Fibroblast of skin of right quadriceps (primary cell): ENCODE measurements at places on chromosomes 13 and 19.
A peak's percentile ranks its signal among the peaks of the same experiment; 100 is the strongest.

DNA sequence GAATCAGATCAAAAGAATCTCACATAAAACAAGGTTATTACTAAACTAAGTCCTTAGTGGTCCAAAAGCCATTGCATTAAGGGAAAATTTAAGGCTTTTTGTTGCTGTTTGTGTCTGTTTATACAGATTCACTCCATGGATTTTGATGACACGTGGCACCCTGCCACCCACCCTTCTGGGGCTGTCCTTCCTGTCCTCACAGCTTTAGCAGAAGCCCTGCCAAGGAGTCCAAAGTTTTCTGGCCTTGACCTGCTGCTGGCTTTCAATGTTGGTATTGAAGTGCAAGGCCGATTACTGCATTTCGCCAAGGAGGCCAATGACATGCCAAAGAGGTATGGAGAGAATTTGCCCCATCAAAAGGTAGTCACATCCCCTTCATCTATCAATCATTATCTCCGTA lies 6.9 kb downstream of the ACOD1 start:
- no peak for DNase-seq

- DNase-seq, result no peak
These were observed 11.2 kb downstream of the FBN3 start for GRCh38 chr19:8138201-8138600.

- DNase-seq, result no peak
These were observed 3.7 kb downstream of the MBD3L1 start for GRCh38 chr19:8835877-8836276.

DNA sequence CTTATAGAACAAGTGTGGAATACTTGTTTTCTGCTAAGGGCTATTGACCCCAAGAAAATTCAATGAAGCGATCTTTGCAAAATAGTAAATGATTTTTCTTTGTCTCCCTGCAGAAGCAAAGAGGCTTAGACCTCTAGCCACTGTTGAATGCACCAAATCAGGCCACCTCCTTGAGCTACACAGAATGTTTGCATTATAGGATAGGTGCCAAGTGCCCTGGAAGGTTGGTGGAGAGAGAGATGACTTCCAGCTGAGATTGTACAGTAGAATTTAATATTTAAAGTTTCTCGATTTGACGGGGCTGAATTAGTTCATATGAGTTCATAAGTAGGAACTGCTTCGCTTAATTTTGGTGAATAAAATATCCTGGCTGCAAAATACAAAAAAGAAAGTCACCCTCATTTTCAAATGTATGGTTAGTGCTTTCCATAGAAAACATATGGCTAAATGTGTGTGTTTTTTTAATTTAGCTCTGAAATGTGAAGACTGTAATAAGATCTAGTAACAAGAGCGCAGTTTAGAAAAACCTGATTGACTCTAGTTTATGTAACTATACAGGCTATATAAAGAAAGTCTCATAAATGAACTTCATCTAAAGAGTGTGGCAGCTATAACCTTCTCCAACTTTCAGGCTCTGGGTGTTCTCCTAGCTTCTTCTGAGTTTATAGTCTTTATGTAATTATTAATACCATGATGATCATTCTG lies 41.6 kb downstream of the LRCH1 start:
- no peak for DNase-seq

DNA sequence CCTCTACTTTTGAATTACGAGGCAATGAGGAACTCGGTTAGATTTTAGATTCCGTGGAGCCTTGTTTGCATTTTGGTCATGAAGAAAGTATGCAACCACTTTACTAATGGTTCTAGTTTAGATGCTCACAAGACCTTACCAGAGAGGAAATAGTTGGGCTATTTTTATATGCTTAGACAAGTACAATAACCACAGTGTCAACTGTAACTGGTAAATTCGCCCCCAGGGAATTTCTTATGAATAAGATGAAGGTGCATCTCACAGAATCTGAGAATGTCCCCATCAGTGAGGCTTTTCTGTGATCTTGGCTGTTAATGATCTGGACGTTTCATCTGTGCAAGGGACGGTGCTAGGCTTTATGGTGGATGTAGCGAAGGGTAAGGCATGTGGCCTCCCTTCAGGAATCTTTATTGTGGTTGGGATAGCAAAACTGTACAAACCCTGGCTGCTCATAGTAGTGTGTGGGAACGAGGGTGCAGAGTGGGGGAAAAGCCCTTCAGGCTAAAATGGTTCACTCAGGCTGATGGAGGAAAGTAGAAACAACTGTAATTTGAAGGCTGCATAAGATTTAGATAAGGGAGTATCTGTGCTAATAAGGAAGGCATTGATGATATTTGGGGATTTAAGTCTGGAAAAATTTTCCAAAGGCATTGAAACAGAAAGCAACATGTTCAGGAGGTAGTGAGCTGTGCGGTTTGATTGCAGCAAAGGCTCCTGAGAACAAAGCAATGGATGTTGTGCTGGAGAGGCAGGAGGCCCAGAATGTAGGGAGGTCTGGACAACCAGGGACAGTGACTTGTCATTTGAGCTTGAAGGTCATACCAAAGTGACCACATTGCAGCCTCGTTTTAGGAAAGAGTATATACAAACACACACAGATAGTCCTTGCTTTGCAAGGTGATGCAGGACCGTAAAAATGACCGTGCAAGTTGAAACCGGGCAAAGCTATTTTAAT lies 28.4 kb downstream of the UBAC2 start:
- DNase-seq, result peak; percentile 91

- DNase-seq, result no peak
These were observed 8.1 kb upstream of the SIN3B start for GRCh38 chr19:16821081-16821480.

- no peak for DNase-seq
These were observed 14.6 kb downstream of the MPND start for GRCh38 chr19:4357921-4358326.

DNA sequence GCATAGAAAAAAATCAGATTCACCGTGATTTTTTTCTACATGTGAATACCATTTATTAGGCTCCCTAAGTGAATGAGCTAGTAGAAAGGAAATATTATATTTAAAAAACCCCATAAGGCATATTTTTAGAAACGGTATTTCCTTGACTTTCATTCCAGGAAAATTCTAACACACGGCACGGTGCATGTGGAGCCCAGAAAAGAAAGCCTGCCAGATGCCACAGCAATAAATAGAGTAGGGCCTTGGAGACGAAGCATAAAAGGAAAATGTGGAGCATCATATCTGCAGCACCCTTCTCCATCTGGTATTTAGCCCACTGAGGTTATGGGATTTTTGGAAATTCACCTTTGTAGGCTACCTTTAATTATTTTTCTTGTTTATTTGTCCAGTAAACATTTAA lies 314.4 kb downstream of the ENOX1 start:
- no peak for DNase-seq

DNA sequence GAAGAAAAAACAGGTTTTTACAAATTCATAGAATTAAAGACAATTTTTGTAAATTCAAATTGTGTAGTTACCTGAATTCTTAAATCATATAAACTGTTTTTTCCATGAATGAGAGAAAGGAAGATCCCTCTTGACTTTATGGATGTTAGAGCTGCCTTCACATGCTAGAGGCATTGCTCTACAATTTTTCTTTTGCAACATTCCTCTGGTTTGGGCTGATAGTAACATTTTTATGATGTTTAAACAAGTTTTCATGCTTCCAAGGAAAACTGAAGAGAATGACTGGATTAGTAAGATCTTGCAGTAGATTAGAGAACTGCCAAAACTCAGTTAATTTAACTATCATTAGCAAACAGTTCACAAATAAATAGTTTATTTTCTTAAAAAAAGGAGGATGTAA lies 250.6 kb downstream of the GPC6 start:
- peak; percentile 28 for DNase-seq

DNA sequence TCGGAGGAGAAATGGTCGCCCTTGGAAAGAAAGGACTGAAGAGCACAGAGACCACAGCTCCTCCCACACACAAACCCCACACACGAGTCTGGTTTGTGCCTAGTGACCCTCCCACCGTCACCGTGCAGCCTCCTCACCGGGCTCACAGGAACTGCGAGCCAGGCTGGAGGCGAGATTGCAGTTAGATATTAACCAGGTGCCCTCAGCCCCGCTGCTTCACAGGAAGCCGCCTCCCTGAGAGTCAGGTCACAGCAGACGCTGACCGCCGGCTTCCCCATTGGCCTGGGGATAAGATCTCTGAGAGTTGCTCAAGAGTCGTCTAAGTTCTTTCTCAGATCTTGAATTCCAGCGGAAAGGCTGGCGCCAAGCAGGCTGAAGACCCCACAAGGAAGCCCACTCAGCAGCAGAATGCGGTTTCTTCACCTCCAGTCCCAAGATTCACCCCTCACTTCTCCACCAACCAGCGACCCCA lies 870 bp downstream of the ZNF44 start:
- peak; percentile 42 for DNase-seq

GRCh38 chr13:25775986-25776385 lies 275.8 kb downstream of the SHISA2 start:
- DNase-seq, result no peak

- DNase-seq, result peak; percentile 37
These were observed 6.7 kb upstream of the ONECUT3 start for GRCh38 chr19:1746401-1747284.

GRCh38 chr19:46480415-46480814 lies 9.1 kb upstream of the PNMA8A start:
- peak; percentile 86 for DNase-seq

DNA sequence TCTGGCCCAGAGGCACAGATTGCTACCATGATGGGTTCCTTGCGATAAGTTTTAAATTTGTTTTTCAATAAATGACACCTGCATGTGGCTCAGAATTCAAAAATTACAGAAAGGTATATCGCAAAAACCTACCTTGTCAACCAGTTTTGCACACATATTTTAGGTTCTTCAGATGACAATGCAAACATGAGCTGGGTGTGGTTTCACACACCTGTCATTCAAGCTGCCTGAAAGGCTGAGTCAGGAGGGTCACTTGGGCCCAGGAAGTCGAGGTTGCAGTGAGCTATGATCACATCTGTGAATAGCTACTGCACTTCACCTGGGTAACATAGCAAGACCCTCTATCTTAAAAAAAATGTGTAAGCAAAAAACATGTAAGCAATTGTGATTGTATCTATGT lies 56.1 kb downstream of the DNM2 start:
- DNase-seq, result no peak

DNA sequence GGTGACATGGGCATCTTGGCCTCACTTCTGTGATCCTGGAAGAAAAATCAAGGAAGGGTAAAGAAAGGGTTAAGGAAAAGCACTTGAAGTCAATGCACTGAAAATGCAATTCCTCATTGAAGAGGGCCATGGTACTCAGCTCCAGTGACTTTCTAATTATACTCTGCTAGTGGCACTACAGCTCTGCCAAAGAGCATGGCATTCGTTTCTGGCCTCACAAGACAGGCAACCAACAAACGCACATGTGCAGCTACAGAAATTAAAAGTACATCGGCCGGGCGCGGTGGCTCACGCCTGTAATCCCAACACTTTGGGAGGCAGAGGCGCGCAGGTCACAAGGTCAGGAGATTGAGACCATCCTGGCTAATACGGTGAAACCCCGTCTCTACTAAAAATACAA lies 21.8 kb downstream of the SACS start:
- no peak for DNase-seq

- DNase-seq, result no peak
These were observed 12.2 kb downstream of the C19orf47 start for GRCh38 chr19:40335855-40336600.

GRCh38 chr19:2270423-2271233 lies 11.3 kb downstream of the PEAK3 start:
- DNase-seq, result peak; percentile 84

DNA sequence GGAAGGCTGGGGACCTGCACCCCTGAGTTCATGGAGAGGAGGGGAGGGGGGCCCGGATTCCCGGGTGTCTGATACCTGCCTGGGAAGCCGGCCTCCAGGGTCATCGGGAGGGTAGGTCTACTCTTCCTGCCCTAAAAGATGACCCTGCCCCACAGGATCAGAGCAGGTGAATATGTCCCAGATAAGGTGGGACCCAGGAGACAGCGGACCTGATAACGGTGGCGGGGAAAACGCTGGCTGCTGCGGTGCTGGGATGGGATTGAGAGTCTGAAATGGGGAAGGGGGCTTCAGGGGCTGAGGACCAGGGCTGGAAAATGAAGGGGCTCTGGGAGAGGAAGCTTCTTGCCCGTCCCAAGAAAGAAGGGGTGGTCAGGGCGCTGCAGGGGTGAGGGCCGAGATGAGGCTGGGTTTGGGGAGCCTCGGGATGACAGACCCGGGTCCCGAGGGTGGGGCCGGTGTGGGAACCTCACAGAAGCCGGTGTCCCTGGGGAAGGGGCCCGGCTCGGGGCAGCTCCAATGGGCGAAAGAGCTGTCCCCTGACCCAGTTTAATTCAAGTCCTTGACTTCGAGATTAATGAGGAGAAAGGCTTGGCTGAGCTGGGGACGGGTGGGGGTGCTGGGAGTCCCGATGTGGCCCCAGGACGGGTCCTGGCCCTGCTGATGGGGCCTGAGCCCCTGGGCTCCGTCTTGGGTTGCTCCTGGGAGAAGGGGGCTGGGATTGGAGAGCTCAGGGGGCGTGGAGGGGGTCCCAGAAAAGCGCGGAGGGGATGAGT lies 823 bp downstream of the TTYH1 start:
- DNase-seq, result no peak

GRCh38 chr13:109756778-109757177 lies 29.6 kb downstream of the IRS2 start:
- no peak for DNase-seq
